ENCODE measurements at places on chromosomes 2 and 18. TPM values are rescaled to one million over a fixed set of nuclear protein-coding genes. Genes with fewer than 3 reads are reported as not detected.

FAM237A gene
- total RNA-seq, result not detected

DYNAP gene
- not detected for total RNA-seq

PSTPIP2 gene
- total RNA-seq, result 33.2 TPM

ADRA2B gene
- total RNA-seq, result 0.08 TPM

EMILIN1 gene
- total RNA-seq, result not detected

TBR1 gene
- not detected for total RNA-seq

TUBA3E gene
- total RNA-seq, result not detected

PDE1A gene
- total RNA-seq, result not detected

CABYR gene
- 10.9 TPM for total RNA-seq

COL6A3 gene
- total RNA-seq, result 7.2 TPM

LPIN1 gene
- total RNA-seq, result 54.8 TPM

CAVIN2 gene
- 3.2 TPM for total RNA-seq

CKAP2L gene
- total RNA-seq, result 0.83 TPM

STPG4 gene
- 0.17 TPM for total RNA-seq

AQP12B gene
- total RNA-seq, result not detected

NCKAP5 gene
- total RNA-seq, result 9.3 TPM

RAD51AP2 gene
- 0.35 TPM for total RNA-seq

TMEM87B gene
- 35.0 TPM for total RNA-seq

DYSF gene
- total RNA-seq, result 28.9 TPM

EFR3B gene
- total RNA-seq, result under 0.01 TPM

HK2 gene
- 56.1 TPM for total RNA-seq

SKOR2 gene
- not detected for total RNA-seq

LMAN1 gene
- total RNA-seq, result 130 TPM

IL18R1 gene
- total RNA-seq, result 1.2 TPM

FSHR gene
- total RNA-seq, result not detected

GRHL1 gene
- 6.0 TPM for total RNA-seq

GALR1 gene
- total RNA-seq, result not detected

LYPD1 gene
- not detected for total RNA-seq

PLCD4 gene
- total RNA-seq, result 1.8 TPM

AQP12A gene
- not detected for total RNA-seq

CAPN14 gene
- 0.21 TPM for total RNA-seq

DOK6 gene
- total RNA-seq, result not detected

TLX2 gene
- total RNA-seq, result not detected

CXCR1 gene
- under 0.01 TPM for total RNA-seq

RNU2-63P gene
- 6.8 TPM for total RNA-seq

CYP27C1 gene
- 0.67 TPM for total RNA-seq

PCARE gene
- total RNA-seq, result under 0.01 TPM

ESPNL gene
- not detected for total RNA-seq

PHLPP1 gene
- 9.3 TPM for total RNA-seq

STON1 gene
- 2.5 TPM for total RNA-seq

Data from mammary epithelial cell (primary cell).